ENCODE measurements at places on chromosomes 3 and 15.

GRCh38 chr3:38245930-38246329, 19.7 kb upstream of the SLC22A13 start:
- DNase-seq = no peak

- no peak for DNase-seq
Measured at GRCh38 chr15:65512807-65513416, 4.6 kb downstream of the DPP8 start.

GRCh38 chr3:74897006-74897405, 282.5 kb upstream of the CNTN3 start:
- no peak for DNase-seq

DNA sequence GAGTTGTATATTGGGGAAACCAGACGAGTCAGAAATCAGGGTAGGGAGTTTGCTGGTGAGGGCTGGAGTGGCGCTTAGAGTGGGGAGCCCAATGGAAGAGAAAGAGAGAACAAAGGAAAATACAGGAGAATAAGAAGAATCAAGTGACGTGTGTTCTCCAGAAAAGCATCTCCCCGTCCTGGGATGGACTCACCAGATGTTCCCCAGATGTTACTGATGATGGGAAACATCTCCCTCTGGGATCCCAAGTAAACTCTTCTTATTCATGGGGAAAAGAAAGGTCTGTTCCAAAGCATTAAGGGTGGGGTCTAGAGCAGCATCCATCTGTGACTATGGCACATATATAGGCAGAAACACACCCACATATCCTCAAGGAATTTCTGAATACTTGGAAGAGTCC, 3.0 kb upstream of the CSRNP1 start:
- DNase-seq = no peak

GRCh38 chr3:42717306-42717705, 14.7 kb upstream of the HHATL start:
- DNase-seq = no peak
